Stimulated activated CD4-positive, alpha-beta T cell treated with anti-CD3 and anti-CD28 coated beads, TNF-alpha, amount 100 ng/mL, for 1 hour (primary cell): ENCODE measurements at places on chromosomes 12 and 14.

DNA sequence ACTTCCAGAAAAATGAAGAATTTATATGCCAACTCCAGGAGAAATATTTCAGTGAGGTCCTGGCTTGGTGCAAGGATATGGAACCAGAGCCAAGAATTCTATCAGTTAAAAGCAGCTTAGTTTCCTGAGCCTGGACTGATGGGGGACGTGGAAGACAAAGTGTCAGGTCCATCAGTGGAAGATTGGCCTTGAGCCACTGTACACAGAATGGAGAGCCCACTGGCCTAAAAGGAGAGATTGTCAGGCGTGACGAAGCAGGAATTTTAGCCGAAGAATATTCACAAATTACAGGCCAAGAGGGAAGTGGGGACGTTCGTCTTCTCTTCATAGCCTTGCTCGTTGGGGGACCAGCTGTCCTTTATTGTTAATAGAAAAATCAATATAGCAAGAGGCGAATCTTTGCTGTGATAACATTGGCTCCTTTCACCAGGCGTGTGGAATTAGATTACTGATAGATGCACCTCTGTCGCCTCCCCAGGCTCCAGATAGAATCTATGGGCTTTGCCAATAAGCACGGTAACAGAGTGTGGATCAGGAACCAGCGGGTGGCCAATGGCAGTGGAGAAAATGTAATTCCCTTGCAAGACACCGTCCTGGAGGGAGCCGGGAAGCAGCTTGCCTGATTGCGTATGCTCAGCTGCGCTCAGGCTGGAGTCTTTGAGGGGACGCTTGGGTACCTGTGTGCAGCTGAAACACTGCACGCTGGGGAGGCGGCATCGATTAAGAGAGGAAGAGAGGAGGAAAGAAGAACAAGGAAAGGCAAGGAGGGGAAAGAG, 56.4 kb downstream of the TMEM132C start:
- DNase-seq: no peak

- DNase-seq: no peak
Measured at GRCh38 chr14:92668276-92668973, 80.0 kb downstream of the LGMN start.

DNA sequence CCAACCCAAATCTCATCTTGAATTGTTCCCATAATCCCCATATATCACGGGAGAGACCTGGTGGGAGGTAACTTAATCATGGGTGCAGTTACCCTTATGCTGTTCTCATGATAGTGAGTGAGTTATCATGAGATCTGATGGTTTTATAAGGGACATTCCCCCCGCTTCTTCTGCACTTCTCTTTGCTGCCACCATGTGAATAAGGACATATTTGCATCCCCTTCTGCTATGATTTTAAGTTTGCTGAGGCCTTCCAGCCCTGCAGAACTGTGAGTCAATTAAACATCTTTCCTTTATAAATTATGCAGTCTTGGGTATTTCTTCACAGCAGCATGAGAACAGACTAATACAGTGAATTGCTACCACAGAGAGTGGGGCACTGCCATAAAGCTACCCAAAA, 179.1 kb downstream of the LRIG3 start:
- DNase-seq: no peak

- DNase-seq: no peak
Measured at GRCh38 chr14:73267474-73267873, 30.2 kb downstream of the PAPLN start.

- no peak for DNase-seq
Measured at GRCh38 chr12:84415946-84416345, 496.7 kb downstream of the SLC6A15 start.

GRCh38 chr12:96486751-96487613, 2.4 kb upstream of the CFAP54 start:
- no peak for DNase-seq

GRCh38 chr14:59190372-59190771, 1.9 kb downstream of the DAAM1 start:
- DNase-seq: no peak

DNA sequence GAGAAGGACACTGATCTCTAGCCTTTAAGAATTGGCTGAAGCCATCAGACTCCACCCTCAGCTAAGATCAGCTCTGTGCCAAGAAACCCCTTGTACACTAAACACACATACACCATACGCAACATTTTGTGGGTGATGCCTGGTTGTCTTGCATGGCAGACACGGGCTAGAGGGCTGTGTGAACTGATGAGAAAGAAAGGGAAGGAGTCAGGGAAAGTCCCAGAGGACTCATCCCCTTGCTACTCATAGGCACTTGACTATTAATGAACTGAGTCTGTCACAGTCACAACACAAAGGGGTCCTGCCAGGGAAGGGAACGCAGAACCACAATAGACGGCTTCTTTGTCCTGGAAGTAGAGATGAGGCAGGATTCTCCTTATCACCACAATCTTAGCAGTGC, 80.8 kb downstream of the EMP1 start:
- no peak for DNase-seq
